ENCODE measurements at places on chromosomes 13 and 19. TPM values are rescaled to one million over a fixed set of nuclear protein-coding genes. Genes with fewer than 3 reads are reported as not detected.

Gene PAN3
- total RNA-seq, result 7.1 TPM

Gene KCNRG
- total RNA-seq, result 0.76 TPM

Gene MAP2K7
- total RNA-seq, result 14.8 TPM

Gene TMC4
- total RNA-seq, result 1.1 TPM

Gene URAD
- total RNA-seq, result not detected

Gene C5AR2
- total RNA-seq, result 8.9 TPM

Gene HPN
- 0.06 TPM for total RNA-seq

Gene SELENOV
- not detected for total RNA-seq

Gene IGFL3
- total RNA-seq, result not detected

Gene RFX1
- 4.3 TPM for total RNA-seq

Gene DZIP1
- 12.3 TPM for total RNA-seq

Gene TEX26
- not detected for total RNA-seq

Gene ZNF223
- 5.1 TPM for total RNA-seq

Gene SLC25A41
- 0.13 TPM for total RNA-seq

Gene ZNF563
- total RNA-seq, result not detected

Gene MLLT1
- total RNA-seq, result 20.5 TPM

Gene SIAH3
- not detected for total RNA-seq

Gene SIGLEC5
- not detected for total RNA-seq

Gene SOHLH2
- not detected for total RNA-seq

Gene LRRC8E
- 6.4 TPM for total RNA-seq

Gene COL5A3
- 2.7 TPM for total RNA-seq

Gene SOX1
- not detected for total RNA-seq

Gene OR7A5
- total RNA-seq, result not detected

Gene PNMA8B
- total RNA-seq, result not detected

Gene TEX30
- total RNA-seq, result 12.6 TPM

Gene WDR88
- total RNA-seq, result not detected

Gene KLK1
- not detected for total RNA-seq

Gene CALR3
- total RNA-seq, result not detected

Gene PTH2
- total RNA-seq, result not detected

Gene VSTM2B
- not detected for total RNA-seq

Data from A549 treated with Hydrocortisone at 1 μM for 4 hours (cell line).